ENCODE measurements at places on chromosomes 7 and 10.
A peak's percentile ranks its signal among the peaks of the same experiment; 100 is the strongest.

DNA sequence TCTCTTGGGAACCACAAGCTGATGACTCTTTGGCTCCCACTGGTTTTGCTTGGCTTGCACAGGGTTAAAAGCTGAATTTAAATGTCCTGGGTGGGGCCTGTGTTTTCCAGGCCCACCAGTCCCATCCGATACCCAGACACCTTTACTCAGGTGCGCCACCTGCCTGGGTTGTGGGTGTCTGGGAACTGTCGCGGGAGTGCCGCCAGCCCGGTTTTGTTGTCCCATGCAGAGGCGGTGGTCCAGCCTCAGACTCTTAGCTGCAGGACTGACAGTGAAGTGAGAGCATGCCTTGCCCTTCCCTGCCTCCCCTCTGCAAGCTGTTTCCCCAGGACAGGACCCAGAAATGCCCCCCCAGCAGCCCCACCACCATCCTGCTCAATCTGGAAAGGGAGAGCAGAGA, 255.6 kb upstream of the ZNF32 start:
- DNase-seq: no peak

DNA sequence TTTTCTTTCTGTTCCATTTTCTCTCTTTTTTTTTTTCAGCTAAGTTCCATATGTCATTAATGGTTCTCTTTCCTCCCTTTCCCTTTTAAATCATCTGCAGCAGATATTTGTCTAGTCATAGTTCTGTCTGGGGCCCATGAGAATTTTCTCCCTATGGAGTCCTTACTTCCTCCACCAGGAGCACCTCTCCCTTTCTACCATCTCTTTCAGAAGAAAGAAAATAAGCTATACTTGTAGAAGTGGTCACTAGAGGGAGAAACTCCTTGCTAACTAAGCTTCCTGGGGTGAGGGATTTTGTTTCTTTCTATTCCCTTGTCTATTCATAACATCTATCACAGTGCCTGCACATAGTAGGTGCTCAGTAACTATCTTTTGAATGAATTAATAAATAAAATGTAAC, 230.2 kb upstream of the HPS1 start:
- DNase-seq: no peak

DNA sequence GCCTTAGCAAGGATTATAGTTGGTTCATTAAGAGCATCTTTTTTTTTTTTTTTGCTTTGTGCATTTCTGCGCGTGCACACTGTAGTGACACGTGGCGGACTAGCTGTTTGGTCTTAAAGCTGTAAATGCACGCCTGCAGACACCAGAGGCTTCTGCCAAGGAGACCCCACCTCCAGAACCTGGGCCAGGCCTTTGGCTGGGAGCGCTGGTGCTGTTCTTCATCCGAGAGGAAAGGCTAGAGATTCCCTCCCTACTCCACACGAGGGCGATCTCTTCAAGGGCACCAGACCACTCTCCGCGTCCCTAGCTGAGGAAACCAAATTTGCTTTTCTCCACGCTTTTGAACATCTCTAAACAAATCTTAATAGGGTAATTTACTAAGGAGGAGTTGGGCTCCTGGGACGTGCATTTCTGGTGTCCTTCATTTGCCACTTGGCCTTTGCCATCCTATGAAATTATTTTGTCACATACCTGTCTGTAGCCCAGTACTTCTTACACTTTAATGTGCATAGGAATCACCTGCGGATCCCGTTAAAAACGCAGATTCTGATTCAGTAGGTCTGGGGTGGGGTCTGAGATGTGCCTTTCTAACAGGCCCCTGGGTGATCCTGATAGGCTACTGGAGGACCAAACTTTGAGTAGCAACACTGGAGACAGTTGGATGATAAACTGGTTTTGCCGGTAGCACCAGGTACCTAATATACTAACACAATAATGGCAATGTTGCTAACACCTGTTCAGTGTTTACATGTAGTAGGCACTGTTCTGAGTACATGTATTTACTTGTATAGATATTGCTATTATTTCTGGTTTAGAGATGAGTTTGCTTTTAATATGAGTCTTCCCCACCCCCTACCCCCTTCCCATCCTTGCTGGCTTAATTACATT, 1.3 kb upstream of the SLC26A5 start:
- DNase-seq: peak; percentile 50

DNA sequence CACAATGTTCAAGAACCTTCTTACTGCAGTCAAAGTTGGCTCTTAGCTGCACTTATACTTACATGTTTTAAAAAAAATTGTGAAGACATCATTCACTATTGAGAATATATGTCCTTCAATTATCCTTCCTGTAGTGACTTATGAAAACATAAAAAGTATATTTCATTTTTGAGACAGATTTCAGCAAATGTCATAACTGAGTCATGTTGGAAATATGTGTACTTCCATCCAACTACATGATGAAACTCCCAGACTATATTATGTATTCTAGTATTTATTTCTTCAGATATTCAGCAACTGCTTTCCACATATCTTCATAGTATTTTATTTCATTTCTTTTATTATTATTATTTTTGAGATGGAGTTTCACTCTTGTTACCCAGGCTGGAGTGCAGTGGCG, 160.2 kb downstream of the ARHGAP12 start:
- no peak for DNase-seq

GRCh38 chr10:128095753-128096469, 30.3 kb downstream of the MKI67 start:
- DNase-seq: no peak
